ENCODE measurements at places on chromosomes 5 and 9.
A peak's percentile ranks its signal among the peaks of the same experiment; 100 is the strongest.

- no peak for DNase-seq
These were observed 20.0 kb downstream of the PHF2 start for GRCh38 chr9:93596399-93596798.

DNA sequence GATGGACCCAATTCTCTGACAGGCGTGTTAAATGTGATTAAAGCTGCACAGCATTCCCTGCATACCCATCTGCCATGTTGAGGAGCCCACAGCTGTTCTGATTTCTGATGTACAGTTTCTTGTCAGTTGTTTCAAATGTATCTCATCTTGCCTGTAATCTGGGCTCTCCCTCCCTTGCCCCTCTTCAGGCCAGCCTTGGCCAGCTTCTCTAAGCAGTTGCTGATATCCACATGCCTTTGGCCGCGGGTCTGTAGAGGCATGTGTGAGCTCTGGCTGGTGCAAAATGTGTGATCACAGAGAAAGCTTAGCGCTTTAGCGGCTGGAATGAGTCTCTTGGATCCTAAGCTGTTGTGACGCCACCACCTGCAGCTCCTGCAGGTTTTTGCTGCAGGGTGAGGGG, 332.0 kb downstream of the MLLT3 start:
- DNase-seq, result no peak

GRCh38 chr9:129334105-129334935, 156.3 kb upstream of the IER5L start:
- peak; percentile 85 for DNase-seq

- DNase-seq, result no peak
These were observed 41.4 kb downstream of the CDC42SE2 start for GRCh38 chr5:131305138-131305689.

DNA sequence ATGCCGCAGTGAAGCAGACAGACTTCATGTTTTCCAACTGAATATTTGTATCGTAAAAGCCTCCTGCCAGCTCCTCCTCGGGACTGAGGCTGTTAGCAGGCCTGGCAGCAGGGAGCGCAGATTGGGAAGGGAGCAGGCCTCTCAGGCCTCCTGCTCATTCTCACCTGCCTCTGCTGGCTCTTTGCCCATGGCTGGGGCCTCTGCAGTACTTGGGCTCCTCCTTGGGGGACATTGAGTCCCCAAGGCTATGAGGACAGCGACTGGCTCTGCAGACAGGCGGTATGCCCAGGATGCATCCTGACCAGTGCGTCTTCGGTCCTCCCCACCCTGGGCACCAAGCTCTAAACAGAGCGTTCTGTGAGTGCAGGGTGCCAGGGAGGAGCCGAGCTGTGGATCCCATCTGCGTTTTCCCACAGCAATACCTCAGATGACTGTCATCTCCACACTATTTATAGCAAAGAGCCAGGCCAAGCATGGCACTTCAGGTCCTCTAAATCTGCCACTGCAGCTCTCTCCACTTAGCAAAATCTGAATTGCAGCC, 38.7 kb downstream of the TSTD2 start:
- no peak for DNase-seq

- DNase-seq, result no peak
These were observed 10.5 kb upstream of the MRNIP start for GRCh38 chr5:179869101-179869500.

DNA sequence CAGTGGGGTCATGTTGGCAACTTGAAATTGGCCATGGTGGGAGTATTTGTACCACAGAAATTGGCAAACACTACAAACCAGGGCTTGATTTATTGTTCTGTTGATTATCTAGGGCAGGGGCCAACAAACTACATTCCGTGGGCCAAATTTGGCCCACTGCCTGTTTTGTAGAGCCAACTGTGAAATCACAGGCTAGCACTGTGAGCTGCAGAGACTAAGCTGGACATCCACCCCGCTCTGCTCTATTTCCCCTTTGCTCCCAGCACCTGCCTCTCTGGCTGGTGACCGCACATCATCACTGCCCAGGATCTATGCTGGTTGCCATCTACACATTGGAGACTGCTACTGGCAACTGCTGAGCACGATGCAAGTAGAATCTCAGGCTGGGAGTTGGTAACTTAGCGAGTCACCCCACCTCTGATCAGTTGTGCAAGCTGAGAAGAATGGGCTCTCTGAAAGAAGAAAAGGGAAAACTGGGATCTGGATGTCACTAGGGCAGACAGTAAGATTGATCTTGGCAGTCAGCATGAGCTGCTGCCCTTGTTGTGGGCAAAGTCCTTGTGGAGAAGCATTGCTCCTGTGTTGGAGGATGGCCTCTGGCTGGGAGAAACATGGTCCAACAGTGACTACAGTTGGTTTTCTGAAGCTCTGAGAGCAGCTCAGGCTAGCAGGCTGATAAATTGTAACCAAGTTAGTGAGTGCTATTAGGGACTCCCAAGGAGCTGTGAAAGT, 144.7 kb upstream of the RAD23B start:
- no peak for DNase-seq

DNA sequence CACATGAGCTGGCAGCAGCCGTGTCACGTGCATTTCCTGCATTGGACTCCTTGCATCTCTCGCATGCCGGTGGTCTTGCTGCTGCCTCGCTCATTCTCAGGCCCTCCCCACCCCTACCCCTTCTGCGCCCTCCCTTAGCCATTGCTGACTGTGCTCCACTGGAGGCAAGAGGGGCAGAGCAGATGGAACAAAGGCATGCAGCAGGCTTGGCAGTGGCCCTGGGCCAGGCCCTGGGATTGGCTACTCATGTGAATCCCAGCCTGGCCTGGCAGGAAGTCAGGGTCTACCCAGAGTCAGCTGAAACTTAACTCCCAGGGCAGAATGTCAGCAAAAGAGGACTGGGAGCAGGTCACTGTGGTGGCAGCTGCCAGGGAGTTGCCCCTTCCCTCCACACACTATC, 62.3 kb downstream of the TSTD2 start:
- no peak for DNase-seq

DNA sequence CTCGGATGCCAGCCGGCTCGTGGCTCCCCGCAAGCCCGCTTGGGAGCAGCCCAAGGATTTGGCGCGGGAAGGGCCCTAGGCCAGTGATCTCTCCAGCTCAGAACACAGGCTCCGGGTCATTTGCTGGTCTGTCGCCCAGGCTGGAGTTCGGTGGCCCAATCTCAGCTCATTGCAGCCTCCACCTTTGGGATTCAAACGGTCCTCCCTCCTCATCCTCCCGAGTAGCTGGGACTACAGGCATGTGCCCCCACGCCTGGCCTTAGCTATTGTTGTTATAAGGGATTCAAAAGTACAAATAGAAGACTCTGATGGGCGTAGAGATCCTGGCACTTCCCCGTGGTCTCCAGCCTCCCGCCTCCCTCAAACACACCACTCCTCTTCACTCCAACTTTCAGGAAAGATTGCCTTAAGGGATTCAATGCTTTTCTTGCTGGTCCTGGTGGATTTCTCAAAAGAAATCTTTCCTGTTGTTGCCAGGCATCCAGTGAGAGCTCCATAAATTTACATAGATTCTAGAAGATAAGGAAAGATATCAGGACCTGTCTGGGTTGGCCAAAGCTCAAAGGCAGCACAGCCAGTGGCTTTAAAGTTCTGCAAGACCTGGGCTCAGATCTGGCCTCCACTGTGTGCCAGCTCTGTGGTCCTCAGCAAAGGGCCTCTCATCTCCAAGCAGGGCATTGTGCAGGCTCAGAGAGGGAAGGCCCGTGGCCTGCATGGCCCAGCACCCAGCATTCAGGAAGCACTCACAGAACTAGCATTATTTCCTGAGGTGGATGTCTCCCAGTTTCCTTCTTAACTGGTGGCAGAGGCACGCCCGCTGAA, 1.0 kb downstream of the AIF1L start:
- no peak for DNase-seq

DNA sequence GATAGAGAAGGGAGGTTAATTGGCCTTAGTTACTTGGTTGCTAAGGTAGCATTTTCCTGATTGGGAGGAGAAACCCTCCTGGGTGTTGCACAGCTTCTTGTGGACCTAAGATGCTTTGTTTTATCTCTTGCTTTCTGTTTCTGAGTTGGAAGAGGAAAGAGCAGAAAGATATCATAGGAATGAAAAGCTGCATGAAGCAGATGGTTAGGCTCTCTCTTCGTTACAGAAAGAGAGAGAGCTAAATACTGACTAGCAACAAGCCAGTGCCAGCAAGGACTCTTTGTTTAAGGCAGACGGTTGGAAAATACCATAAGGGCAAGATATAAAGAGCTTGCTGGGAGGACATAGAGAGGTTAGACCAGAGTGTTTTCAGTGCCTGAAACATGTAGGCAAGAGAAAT, 103.1 kb downstream of the ATG10 start:
- DNase-seq, result no peak

DNA sequence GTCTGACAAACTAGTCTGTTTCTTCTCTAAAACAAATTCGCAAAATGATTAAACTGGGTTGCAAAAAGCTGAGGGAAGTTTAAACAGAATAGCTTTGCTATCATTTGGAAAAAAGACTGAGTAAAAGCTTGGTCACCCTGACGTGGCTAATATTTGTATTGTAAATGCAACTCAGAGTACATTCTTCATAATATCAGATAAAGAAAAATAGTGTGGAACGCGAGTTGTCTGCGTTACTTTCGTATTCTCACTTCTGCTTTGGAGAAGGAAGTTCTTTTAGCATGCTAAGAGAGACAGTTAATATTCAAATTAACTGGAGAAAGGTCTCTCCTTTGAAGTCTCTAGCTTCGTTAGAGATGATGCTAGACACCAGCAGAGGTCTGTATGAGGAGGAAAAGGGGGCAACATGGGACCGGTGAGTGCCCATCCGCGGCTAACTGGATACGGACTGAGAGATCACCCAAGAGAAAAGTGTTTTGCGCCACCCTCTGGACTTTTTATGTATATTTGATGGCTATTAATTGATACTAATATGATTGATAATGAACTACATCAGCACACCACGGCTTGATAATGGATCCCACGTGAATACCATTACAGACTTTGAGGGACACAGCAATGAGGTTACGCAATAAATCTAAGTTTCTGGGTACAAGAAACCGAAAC, 2.9 kb upstream of the CNTRL start:
- DNase-seq, result peak; percentile 77

GRCh38 chr5:126360467-126360866, 62.7 kb upstream of the GRAMD2B start:
- no peak for DNase-seq

DNA sequence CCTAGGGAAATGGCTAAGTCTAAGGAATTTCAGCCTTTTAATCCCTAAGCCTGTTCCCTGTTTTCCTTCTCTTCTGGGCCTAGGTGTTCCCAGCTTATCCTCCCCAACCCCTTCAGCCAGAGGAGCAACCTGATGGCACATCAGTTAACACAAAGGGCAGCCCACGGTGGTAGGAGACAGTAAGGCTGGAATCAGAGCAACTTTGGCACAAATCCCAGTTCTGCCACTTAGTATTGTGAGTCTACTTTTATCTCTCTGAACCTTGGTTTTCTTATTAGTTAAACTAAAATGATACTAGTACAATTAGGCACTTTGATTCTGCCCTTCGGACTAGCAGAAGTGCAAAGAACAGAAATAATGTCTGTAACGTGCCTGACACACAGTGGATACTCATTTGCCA, 246.8 kb downstream of the SAXO1 start:
- no peak for DNase-seq

DNA sequence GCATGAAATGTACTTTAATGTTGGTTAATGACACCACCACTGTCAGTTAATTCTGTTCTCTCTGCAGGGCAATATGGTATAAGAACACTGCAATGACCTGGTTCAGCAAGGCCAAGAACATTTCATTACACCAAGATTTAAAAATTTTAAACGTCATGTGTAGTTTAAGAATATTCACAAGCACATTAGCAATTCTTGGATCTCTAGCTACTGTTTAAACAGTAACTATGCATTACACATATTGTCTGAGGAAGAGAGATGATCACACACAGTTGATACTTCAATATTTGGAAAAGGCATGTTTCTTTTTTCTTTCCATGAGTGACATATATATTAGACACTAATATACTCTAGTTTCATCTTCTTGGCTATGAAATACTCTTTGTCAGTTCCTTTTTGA, 143.0 kb downstream of the ADAMTS12 start:
- no peak for DNase-seq

DNA sequence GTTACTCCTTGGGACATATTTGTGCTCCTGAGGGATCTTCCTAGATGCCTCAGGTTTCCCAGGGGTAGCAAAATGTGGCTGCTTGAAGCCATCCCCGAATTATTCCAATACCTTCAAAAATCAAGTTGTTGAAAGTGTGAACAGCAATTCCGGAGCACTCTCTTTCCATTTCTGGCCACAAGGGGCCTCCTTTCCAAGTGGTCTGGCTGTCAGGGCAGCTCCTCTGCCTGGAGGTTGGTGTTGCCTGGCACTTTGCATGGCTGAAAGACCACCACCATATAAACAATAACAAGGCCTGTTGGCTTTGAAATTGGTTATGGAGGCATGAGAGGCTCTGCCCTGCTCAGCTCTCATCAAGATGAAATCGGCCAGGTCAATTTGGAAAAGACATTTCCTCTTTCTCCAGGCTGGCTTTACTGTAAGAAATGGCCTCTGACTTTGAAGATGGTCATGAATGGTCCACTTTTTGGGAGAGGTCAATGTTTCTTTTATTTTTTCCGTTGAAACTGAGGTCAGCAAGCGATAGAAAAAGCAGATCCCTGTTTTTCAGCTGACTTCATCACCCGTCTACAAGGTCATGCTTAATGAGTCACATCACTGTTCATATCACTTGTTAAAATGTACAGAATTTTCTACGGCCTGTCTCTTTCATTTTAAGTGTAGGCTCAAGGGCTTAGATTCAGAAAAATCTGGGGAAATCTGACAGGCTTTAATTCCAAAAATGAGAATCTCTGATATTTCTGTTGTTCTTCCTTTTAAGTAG, 481.1 kb upstream of the ZNF608 start:
- peak; percentile 41 for DNase-seq

All from ELR (cell line).